ENCODE measurements at places on chromosomes 4 and X. TPM values are rescaled to one million over a fixed set of nuclear protein-coding genes. Genes with fewer than 3 reads are reported as not detected.

DNA sequence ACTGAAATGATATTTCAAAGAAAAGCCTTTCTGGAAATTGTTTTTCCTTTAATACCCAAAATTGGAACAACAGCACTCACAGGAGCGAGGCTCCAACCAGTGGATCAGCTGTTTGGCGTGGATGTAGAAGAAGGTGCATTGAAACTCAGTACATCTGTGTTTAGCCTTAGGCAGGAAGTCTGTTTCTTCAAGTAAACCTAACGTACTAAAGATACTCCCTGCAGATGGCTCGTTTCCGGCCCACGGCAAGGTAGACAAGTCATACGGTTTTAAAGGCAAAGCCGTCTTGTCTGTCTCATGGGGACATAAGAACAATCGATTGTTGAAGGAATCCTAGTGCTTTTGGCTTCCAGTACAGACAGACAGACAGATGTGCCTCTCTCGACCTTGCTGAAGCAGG lies 50.0 kb upstream of the CLCN4 start:
- DNase-seq: no peak

DNA sequence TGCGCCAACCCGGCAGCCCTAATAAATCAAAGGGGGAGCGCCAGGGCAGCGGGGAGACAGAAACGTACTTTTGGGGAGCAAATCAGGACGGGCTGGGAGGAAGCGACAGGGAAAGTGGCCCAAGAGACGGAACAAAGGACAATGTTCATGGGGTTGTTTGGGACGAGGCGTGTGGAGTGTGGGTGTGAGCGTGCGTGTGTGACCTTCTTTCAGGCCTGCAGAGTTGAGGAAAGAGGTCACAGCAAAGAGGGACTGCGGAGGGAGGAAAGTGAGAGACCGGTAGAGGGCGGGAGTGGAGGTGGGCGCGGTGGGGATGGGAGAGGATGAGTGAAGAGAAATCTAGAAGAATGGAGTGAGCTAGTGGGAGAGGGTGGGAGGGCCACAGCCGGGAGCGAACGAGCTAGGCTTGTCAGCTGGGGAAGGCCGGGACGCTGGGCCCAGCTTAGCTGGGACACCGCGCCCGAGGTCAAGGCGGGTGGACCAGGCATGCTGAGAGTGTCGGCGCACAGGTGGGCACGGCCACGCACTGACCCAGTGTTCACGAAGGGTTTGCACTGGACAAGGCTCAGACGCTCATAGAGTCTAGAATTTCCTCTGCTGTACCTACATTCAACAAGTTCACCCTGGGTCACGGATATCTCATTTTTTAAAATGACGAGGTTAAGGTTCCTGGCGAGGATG lies 14.7 kb upstream of the PITX2 start:
- DNase-seq: no peak

DNA sequence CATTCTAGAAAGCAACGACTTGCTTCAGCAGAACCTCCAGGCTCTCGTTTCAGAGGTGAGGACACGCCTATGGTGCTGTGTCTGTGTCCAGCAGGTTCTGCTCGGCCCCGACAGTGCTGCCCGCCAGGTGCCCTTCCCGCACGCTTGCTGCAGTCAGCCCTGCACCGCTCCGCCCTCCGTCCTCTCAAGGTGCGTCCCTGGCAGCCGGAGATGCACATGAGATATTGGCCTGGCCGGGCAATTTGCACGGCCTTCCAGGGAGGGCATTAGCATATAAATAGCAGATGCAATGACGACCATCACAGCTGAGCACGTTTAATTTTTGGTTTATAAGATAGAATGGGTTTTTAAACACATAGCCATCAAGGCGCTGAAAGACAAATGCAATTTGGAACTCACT lies 14.4 kb downstream of the UVSSA start:
- DNase-seq: no peak

- DNase-seq: no peak
These were observed 17.6 kb upstream of the CCNI start for GRCh38 chr4:77093401-77093800.

GRCh38 chr4:100466501-100466900 lies 51.3 kb downstream of the EMCN start:
- no peak for DNase-seq

- DNase-seq: no peak
These were observed 129.6 kb upstream of the QRFPR start for GRCh38 chr4:121510341-121510874.

DNA sequence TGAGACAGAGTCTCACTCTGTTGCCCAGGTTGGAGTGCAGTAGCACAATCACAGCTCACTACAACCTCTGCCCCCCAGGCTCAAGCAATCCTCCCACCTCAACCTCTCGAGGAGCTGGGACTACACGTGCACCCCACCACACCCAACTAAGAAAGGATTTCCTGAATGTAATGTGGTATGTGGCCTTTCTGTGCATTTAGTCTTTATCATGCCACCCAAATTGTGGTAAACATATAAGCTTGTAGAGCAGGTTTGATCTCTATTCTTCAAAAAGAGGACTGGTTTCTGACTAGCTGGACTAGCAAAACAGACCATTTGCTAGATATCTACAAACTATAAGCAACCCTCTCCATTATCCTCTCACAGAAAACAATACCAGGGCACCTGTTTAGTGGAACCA lies 33.6 kb downstream of the ELOVL6 start:
- no peak for DNase-seq

DNA sequence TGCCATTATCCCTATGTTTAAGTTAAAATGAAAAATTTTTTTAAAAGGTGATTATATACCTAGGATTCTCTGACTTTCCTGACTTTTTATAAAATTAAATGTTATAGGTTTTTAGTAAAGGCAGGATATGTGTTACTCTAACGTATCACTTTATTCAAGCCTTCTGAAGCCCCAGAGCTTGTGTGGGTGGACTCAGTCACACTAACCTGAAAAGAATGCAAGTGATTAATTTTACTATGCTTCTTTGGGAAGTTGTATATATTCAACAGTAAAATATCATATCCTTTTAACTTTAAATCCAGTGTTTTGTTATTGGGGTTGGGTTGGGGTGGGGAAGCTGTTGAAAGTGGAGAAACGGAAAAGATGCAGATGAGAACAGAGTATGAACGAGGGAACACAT lies 22.8 kb downstream of the PDLIM3 start:
- DNase-seq: no peak

DNA sequence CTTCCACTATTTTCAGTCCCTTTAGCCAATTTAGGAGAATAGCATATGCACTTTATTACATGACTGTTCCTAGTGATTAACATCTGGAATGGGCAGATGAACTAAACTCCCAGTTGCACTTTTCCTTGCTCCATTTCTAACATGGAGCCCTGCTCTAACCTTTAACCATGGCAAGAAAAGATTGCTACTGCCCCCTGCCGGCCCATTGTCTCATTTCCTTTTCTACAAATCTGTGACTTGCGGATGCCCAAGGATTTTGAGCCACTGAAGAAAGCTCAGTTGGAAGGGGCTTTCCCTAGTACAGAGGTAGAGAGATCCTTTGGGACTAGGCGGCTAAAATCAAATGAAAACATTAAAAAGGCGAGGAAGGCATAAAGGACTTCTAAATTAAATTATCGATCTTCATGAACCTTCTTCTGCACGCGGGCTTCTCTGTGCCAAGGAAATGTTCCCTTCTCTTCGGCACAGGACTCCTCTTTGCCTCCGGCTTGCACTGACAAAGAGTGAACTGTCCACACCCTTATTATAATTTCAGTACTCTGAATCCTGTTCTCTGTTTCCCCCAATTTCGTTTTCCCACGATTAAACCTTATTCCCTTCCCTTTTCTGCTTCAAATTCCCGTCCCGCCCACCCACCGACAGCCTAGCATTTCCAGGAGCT lies 577 bp upstream of the GLRA2 start:
- peak; percentile 61 for DNase-seq

- DNase-seq: no peak
These were observed 95.0 kb downstream of the PHOX2B start for GRCh38 chr4:41653523-41653922.

GRCh38 chr4:78424461-78424860 lies 127.1 kb upstream of the ANXA3 start:
- DNase-seq: no peak

DNA sequence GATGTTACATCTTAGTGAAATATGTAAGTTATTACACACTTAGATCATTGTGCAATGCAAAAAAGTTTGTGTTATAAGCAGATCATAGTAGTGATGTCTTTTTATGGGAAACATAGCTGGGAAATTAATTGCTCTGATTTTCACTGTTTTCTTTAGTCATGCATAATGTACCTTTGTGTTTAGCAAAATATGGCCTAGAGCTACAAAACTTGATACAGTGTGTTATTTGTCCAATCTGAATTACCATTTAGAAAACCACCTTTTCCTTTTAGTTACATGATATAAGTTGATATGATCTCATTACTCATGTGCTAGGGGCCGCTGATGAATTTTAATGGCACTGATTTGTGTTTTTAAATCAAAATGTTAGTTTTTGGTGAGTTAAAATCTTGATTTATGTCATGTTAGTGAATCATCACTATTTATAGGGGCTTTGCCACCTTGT lies 2.0 kb downstream of the BMPR1B start:
- no peak for DNase-seq

GRCh38 chr4:7359400-7360062 lies 75.2 kb downstream of the PSAPL1 start:
- DNase-seq: peak; percentile 14

- DNase-seq: no peak
These were observed 70.9 kb upstream of the FBXW7 start for GRCh38 chr4:152606753-152607152.

- DNase-seq: no peak
These were observed 83.5 kb upstream of the AFF2 start for GRCh38 chrX:148416931-148417330.

DNA sequence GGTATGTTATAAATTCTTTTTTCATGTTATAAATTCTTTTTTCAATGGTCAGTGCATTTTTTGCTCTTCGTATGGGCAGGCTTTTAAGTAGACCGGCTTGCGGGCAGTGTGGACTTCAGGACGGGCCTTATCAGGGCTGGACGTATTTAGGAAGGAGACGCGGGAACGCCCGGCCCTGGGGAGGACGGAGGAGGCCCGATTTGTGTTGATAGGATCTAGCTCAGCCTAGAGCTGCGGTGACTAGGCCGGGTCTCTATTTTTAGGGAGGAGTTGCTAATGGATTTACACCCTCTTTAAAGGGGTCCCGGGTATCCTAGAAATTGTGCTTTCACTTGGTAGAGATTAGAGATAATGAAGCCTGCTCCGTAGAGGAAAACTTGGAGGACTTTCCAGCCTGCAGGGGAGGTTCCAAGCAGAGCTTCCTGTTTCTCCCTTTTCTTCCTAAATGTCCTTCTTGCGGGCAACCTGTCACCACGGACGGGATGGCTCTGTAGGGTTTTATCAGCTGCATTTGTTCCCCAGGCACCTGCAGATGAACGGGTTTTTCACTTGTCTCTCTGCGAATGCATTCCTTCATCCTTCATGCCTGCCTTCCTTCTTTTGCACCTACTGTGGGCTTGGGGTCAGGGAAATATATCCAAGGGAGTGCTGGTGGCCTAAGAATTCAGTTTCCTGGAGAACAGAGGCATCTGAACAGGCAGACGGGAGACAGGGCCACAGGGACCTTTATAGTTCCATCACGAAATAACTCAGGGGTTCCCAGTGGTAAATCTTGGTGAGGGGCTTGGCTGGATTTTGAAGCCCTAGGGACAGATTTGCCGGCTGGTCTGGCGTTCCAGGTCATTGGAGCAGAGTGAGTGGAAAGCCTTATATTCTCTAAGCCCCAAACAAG lies 1.4 kb downstream of the CD99 start:
- peak; percentile 31 for DNase-seq

- no peak for DNase-seq
These were observed 17.2 kb upstream of the RTL9 start for GRCh38 chrX:110341189-110342035.

DNA sequence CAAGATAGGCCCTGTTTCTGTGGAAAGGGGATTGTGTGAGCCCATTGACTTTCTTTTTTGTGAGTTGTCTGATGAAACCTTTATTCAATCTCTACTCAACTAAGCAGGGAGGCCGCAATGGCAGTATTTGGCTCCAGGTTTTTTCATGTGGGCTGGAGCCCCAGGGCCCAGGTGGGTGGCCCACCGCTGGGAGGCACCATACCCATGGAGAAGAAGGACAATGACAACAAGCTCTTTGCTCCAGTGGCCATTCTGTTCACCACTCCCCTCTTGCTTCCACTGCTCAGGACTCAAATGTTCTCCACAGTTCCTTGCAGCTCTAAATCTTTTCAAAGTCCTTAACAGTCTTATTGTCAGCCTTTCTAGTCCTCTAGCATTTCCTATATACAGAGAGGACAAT lies 54.1 kb downstream of the HOPX start:
- no peak for DNase-seq

DNA sequence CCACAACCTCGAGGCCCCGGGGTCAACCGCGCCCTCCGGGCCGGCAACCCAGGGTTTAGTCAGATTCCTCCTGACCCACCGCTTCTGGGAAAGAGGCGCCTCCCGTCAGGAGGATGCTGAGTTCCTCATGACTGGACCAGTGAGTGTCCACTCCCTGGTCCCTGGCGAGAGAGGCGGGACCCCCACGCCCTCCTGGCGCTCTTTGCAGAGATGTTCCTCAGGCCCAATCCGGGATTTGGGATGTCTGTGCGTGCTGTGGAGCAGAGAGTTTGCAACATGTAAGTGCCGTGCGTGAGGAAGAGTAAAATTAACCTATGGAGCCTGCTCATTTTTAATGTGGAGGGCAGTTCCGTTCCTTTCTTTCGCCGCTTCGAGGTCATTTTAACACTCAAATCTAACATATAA lies 824 bp upstream of the UGDH start:
- DNase-seq: peak; percentile 64

GRCh38 chr4:17090063-17090462 lies 191.6 kb upstream of the LDB2 start:
- no peak for DNase-seq

GRCh38 chrX:69538321-69538876 lies 34.3 kb downstream of the NALF2 start:
- DNase-seq: peak; percentile 70

GRCh38 chr4:23768541-23768940 lies 121.3 kb downstream of the PPARGC1A start:
- no peak for DNase-seq

- DNase-seq: no peak
These were observed 24.1 kb upstream of the MAGEC1 start for GRCh38 chrX:141879616-141880015.

DNA sequence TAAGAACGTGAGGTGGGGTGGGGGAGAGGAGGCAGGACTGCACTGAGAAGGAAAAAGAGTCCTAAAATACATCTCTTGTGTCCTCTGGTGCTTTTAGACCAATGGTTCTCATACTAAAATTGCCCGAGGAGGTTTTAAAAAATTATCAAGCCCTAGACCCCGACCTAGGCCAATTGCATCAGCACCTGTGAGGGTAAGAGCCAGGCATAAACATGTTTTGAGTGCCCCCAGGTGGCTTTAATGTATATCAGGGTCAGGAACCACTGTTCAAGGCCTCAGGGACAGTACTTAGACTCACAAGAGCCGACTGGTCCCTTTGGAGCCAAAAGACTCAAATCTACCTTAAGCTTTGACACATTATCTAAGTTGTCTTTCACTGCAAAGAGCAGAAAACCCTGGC lies 37.5 kb upstream of the TMEM150C start:
- DNase-seq: peak; percentile 13

- DNase-seq: no peak
These were observed 2.2 kb downstream of the GRIA2 start for GRCh38 chr4:157222771-157223160.

The ASB5 gene
- polyA plus RNA-seq: not detected

The SLC10A4 gene
- polyA plus RNA-seq: 5.0 TPM

The MGARP gene
- 1.1 TPM for polyA plus RNA-seq

The PAGE5 gene
- polyA plus RNA-seq: not detected

The UCP1 gene
- not detected for polyA plus RNA-seq

Measured in A549 (cell line).